ENCODE measurements at places on chromosomes 2 and 18. TPM values are rescaled to one million over a fixed set of nuclear protein-coding genes. Genes with fewer than 3 reads are reported as not detected.

ACMSD gene
- total RNA-seq: not detected

DNA sequence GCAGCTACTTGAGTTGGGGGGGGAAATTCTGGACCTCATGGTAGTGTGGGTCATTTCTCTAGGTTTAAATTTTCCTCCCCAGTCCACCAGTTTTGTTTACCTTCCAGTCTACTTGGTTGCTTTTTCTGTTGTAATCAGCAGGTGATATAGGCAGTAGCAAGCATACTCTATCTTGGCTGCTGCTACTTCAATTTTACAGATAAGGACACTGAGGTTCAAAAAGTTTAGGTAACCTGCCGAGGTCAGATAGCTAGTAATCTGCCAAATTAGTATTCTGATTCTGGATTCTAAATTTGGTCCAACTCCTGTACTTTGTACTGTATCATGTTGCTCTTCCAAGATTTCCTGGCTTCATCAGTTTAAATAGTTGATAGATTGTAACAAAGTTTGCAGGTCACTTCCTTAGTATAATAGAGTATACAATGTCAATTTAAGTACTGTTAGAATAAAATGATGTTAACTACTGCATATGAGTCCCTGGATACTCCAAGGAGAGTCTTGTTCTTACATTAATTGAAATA lies 34.7 kb downstream of the ANTXR1 start:
- no peak for DNase-seq

DNA sequence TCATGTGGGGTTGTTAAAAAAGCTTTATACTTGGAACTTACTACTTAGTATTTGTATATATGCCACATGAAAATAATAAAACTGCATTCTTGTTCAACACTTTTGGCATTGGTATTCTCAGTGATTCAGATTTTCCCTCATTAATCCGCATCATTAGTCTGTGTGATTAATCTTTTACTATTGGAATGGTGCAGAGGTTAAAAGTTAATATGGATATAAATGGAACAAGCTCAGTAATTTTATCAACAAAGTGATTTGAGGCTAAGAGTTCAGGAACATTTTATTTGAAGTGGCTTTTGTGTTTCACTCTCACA lies 45.4 kb upstream of the REG3G start:
- DNase-seq: no peak

NEUROD1 gene
- total RNA-seq: not detected

DNA sequence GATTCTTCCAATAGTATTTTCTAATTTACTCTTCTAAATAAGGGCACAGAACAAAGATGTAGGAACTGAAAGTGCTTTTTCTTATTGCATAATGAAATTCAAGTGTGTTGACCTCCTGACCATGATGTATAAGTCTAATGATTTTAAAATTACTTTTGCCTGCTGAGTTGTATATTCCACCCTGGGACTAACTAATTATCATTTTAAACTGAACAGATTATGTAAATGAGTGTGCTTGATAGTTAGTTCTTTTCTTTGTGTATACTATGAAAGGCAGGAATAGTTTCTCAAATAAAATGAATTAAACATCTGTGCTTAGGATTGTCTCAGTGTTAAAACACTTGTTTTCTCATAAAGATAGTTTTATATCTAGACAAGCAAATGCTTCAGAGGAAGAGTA lies 284.5 kb downstream of the RIT2 start:
- DNase-seq: no peak

MROH2A gene
- total RNA-seq: not detected

DNA sequence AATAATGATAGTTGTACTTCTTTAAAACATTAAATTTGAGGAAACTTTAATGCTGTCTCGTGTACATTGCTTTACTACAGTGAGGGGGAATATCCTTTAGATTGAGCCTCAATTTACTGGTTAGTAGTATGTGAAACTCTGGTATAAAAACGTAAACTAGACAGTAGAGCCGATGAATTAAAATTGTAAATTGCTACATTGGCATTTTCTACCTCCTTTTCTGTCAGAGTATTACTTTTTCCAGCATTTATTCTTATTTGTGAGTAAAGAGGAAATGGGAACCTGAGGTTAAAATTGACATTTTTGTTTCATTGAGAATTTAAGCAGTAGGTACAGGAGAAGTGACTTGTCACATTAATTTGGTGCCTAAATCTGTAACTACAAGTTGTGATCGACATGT lies 128.2 kb downstream of the MIB1 start:
- DNase-seq: no peak

STPG4 gene
- not detected for total RNA-seq

- DNase-seq: peak; percentile 75
Observed at GRCh38 chr2:98086491-98087446, at the start of gene VWA3B. Gene VWA3B (plus strand): TSS chr2:98087167. CDS start chr2:98093093, 5,926 bp downstream.

SCYGR5 gene
- not detected for total RNA-seq

GRCh38 chr2:240953426-240954410 lies 44.7 kb upstream of the SNED1 start:
- peak; percentile 49 for DNase-seq
